Panc1 (cell line): ENCODE measurements at places on chromosomes 11 and 22. TPM values are rescaled to one million over a fixed set of nuclear protein-coding genes. Genes with fewer than 3 reads are reported as not detected.

The SDHAF2 gene
- 43.2 TPM for total RNA-seq

The ANKK1 gene
- total RNA-seq, result 0.08 TPM

The OR4C45 gene
- total RNA-seq, result not detected

The RAG2 gene
- total RNA-seq, result 0.10 TPM
